ENCODE measurements at places on chromosomes 11 and 22. TPM values are rescaled to one million over a fixed set of nuclear protein-coding genes. Genes with fewer than 3 reads are reported as not detected.

DNA sequence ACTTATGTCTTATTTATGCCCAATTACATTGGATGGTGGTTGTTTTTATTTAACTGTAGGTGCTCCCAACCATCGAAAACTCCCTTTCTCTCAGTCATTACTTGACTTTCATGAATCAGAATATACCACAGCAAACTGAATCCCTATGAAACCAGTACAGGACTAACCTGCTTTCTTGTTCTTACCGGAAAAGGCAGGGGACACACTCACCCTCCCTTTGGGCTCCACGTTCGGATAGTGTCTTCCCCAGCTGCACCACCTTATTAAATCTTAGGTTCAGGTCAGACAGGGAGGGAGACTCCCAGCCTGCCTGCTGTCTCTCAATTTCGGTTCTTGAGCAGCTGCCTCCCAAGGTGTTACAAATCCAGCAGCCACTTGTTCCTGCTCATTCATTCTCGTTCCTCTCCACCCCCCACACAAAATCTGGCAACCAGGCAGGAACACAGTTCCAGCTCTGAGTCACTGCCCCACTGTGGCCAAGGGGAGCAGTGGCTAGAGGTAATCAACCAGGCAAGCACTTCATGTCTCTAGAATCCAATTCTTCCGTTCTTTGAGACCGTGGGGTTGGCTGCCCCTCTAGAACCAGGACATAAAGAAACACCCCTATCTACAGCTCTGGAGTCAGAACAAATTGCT lies 133.0 kb downstream of the PLEKHA7 start:
- DNase-seq: no peak

The TEX54 gene
- total RNA-seq: not detected

DNA sequence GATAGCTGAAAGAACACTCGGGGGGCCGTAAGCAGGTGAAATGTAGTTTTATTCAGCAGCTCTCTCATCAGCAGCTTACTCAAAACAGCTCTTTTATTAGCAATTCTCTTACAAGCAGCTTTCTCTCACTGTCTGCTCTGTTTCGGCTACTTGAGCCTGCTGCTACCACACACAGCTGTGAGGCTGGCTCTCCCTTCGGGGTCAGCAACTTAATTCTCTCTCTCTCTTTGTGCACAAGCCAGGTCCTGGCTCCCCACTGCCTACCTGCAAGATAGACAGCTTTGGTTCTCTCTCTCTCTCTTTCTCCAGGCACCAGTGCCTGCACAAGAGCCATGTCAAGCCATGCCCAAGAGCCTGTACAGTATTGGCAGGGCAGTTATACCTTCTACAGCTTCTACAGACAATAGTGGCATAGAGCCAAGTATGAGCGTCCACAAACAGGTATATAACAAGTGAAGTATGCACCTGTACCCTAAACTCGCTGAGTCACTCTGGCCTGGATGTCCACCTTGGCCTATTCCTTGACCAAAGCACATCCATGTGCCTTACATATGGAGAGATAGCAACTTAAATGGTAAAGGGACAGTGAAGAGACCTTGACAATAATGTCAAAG lies 110.8 kb downstream of the MTNR1B start:
- DNase-seq: no peak

The CTSW gene
- total RNA-seq: not detected

The HSCB gene
- total RNA-seq: 25.3 TPM

DNA sequence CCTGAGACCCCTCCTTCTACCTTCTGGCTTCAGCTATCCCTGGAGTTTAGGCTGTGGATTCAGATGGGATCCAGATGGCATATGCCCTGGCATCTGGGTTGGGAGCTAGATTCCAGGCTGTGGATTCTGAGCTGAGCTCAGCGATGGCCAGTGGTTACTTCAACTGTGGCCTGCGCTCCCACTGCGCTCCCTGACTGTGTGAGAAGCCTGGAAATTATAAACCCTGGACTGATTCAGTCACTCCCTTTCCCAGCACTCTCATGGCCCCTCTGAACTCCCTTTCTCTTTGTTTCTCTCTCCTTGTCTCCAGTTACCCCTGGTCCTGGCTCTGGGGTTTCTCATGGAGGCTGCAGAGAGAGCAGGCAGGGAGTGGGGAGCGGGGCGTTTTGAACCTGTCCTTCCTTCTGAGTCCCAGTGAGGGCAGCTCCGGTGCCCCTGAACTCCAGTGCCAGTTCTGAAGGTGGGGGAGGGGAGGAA lies 4.8 kb downstream of the ARHGEF17 start:
- no peak for DNase-seq

The LDHAL6A gene
- total RNA-seq: not detected

The XKR3 gene
- not detected for total RNA-seq

DNA sequence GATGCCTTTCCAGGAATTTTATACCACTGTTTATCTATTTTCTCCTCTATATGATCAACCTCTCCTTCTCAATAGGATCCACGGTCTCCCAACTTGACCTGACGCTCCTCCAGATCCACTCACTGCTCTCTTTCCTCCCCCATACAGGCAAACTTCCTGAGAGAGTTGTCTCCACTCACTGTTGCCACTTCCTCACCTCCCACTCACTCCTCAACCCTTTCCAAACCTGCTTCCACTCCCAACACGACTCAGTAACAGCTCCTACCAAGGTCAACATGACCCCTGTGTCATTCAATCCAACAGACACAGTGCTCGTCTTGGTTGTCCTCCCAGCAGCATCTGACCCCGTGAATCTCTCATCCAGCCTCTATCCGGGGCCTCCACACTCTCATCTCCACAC lies 3.1 kb downstream of the APBB1 start:
- no peak for DNase-seq

DNA sequence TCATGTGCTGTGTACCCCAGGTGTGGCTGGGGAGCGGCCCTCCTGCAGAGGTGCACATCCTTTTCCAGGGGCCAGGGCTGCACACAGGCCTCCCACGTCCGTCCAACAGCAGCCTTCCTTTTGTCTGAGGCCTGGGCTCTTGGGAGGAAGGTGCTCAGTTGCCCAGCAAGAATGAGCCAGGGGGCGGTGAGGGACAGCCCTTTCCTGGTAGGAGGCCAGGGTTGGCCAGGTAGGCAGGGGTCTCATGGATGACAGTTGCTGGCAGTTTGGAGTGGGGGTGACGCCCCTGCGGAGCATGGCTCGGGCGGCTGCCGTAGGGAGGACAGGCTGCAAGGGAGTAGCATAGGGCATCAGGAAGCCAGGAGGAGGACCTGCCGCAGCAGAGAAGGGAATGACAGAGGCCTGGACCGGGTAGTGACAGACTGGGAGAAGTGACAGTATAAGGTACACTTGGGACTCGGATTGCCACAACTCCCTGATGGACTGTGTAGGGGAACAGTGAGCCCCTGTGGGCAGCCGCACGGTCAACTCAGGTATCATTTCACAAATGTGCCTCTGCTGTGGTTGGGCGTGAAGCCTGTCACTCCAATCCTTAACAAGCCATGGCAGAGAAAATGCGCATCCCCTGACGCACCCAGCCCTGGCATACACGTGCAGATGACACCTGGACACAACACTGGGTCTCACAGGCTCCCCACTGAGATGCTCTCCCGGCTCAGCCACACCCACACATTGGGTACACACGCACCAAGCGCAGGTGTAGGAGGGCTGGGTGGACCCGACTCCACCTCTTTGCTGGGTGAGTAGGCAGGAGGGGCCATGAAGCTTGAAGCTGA lies 79.7 kb downstream of the DGCR2 start:
- DNase-seq: no peak

The CD248 gene
- 8.2 TPM for total RNA-seq

GRCh38 chr11:94771390-94771789 lies 3.2 kb downstream of the AMOTL1 start:
- DNase-seq: no peak

The JAML gene
- 3.2 TPM for total RNA-seq

- no peak for DNase-seq
These were observed 1.1 kb upstream of the SAMM50 start for GRCh38 chr22:43953988-43954785.

DNA sequence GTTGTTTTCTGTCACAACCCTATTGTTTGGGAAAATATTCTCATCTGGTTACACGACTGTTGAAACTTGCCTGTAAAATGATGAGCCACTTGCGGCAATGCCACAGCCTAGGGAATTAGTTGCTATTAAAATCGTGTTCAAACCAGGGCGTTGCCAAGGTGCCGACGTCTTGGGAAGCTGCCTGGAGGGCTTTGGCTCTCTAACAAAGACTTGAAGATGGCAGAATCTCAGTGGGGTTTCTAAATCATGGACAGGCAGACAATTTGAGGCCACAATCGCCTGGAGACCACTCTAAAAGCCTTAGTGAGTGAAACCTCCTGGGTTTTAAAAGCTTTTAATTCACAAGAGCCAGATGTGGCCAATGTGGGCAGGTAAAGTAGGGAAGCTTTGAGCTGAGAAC lies 117.2 kb upstream of the BMAL1 start:
- no peak for DNase-seq

GRCh38 chr11:19905280-19905853 lies 192.7 kb downstream of the NAV2 start:
- DNase-seq: no peak

GRCh38 chr11:41235668-41236067 lies 223.8 kb downstream of the LRRC4C start:
- DNase-seq: no peak

- DNase-seq: no peak
These were observed 32.3 kb downstream of the TMPRSS5 start for GRCh38 chr11:113673550-113674396.

The C11orf97 gene
- total RNA-seq: not detected

DNA sequence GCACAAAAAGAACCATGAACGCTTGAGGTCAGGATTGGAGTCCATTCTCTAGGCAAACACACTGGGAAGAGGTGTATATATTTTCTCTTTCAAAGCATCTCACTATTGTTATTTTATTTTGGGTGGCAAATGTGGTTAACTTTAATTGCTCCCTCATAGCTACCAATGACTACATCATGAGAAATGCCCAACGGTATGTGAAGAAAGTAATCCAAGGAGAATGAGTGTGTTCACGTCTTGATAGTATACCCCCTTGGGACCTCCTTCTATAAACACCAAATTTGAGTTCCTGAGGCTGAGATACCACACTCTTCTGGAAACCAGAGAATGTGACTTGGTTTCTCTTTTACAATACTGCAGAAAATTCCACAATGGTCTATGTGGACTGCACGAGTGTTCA lies 15.8 kb downstream of the OR8D1 start:
- no peak for DNase-seq

GRCh38 chr11:2086239-2087040 lies 52.7 kb downstream of the IGF2 start:
- no peak for DNase-seq

DNA sequence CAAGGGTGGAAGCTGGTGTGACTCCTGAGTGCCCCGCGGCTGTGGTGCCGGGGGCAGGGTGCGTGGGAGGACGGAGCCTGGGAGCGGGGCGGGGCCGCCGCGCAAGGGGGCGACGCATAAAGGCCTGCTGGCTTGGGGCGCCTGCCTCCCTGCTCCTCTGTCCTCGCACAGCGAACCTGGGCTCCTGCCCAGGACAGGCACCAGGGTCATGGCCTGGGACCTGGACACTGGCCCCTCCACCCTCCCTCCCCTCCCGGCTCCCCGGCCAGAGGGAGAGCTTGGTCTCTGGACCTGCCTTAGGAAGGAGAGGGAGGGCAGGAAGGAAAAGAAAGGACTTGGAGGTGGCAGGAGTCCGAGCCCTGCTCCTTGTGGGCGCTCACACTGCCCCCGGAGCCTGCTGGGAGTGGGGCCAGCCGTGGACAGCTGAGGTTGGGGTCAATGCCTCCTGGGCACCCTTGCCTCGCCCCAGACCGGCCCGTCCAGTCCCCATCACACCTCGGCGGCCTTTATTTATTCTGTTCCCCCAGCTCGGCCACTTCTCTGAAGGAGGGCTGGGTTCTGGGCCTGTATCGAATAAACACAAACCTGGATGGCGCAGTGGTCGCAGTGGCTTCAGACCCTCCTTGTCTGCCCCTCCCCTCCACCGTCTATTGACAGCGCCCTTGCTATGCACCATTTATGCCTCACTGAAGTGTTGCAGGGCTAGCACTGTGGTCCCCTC lies 8.7 kb downstream of the SLC16A8 start:
- DNase-seq: no peak

The SERPING1 gene
- 122 TPM for total RNA-seq

DNA sequence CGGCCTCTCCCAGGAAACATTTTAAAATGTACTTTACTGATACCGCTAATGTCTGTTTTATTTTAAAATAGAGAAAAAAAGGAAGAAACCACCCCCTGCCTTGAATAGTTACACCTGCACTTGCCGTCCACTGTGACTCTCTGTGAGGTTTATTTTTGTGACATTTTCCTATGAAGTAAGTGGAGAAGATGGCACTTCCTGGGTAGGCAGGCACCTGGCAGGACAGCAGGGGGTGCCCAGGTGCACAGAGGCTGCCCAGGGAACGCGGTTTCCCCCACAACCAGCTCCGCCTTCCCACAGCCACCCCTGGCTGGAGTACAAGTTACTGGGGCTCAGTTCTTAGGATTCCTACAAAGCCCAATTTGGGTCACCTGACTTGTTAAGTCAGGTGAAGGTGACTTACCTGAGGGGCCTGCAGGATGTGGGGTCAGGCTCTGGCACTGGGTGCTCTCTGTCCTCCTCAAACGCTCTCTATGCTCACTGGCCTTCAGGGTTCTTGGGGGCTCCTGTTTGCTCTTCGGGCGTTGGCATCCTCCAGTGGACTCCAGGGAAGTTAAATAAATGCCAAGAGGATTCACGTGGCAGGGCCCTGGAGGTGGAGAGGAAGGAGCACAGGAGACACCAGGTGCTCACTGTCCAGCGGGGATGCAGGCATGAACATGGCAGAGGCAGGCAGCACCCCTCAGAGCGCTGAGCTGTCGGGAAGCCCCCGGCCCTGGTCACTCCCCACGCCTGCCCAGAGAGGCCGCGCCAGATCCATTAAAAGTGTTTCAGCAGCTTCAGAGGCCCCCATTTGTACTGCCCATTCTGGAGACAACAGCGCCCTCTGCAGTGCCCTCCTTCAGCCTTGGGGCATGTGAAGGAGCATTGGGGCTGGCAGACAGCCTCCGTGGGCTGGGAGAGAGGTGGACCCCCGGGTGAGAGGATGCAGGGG lies 1021.2 kb downstream of the TBC1D22A start:
- no peak for DNase-seq

- no peak for DNase-seq
These were observed 202.9 kb downstream of the GRIK4 start for GRCh38 chr11:120714438-120714837.

- DNase-seq: no peak
These were observed 643.8 kb upstream of the KIRREL3 start for GRCh38 chr11:127644366-127644765.

The PKNOX2 gene
- total RNA-seq: 0.27 TPM

GRCh38 chr22:39946126-39946502 lies 14.1 kb upstream of the TMA7B start:
- no peak for DNase-seq

Data from transverse colon (tissue), 4 donors.